ENCODE measurements at places on chromosomes 16 and 17.

- DNase-seq = no peak
These were observed 12.1 kb upstream of the USP36 start for GRCh38 chr17:78852709-78853121.

DNA sequence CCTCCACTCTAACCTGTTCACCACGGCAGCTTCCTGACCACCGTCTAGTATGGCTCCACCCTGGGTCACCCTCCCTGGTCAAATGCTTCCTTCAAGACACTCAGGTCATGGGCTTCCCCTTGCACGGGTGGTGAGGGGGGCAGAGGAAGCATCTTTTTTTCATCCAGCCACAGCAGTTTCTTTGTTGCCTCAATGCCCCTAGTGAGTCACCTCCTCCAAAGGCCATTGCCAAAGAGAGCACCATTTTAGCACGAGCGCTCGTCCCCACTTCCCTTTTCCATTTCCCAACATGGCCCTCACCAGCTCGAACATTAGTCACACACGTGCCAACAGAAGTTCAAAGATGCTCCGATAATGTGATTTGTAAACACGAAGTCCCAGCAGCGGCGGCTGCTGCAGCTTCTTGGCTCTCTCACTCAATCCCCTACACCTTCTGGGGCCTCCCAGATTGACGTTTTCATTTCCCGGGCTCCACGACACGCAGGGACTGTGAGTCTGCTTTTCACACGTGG is 134.6 kb downstream of the GAS7 start:
- peak; percentile 52 for DNase-seq

DNA sequence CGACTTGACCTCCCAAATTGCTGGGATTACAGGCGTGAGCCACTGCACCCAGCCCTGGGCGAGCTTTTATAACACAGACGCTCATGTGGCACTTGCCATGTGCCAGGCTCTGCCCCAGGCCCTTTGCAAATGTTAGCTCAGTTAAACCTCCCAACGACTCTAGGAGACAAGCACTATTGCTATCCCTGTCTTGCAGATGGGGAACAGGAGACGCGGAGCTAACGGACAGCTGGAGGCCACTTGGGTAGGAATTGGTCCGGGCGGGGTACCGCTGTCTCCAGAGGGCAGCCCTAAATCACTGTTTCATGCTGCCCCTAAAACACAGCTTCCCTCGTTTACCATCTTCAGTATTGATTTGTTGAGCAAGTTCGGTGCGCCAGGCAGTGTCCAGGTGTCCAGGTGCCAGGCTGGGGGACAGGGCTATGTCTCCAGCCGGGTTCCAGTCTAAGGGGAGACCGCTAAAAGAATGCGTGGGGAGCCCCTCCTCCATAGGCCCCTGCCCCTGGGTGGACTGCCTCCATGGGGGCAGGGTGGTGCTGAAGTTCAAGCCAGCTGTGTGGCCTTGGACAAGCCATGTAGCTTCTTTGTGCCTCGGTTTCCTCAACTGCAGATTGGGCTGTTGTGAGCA is 23.7 kb downstream of the TMEM235 start:
- no peak for DNase-seq

DNA sequence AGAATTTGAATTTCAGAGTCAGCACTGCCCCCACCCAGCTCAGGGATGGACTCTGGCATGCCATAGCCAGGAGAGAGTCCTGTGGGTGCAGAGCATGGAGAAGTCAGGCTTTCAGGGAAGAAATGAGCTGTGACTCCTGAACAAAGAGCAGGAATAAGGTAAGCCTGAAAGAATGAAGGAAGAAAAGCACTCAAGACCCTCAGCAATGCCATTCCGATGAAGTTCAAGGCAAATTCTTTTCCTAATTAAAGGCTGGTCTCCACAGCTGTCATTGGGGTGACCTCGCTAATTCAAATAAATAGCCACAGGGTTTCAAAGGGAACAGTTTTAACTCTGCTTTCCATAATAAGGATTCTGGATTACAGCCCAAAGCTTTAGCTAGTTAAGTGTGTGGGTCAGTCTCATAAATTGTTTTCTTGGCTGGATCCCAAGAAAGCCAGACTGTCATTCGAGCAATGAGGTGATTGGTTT is 31.7 kb downstream of the TOM1L2 start:
- DNase-seq = no peak

DNA sequence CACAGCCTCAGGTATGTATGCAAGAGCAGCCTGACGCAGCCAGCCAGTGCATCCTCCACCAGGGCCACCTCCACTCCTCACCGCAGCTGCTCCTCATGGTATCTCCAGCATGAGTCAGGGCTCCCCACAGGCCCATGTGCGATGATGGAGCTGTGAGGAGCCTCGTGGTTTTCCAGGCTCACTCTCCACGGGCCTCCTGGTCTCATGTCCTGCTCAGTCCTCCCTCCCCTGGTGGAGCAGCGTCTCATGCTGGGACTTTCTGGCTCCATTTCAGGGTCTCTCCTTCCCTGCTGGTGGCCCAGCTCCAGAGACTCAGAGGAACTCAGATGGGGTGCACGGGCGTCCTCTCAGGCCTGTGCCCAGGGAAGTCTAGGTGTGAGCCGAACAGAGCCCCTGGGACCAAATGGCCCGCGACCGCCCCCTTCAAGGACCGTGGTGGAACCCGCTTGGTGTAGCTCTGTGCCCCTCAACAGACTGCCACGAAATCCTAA is 70.4 kb downstream of the METRNL start:
- DNase-seq = no peak

Data from left colon (tissue), 2 donors.